ENCODE measurements at places on chromosomes 4 and X.

- DNase-seq, result no peak
These were observed 336.4 kb upstream of the RASGEF1B start for GRCh38 chr4:81808011-81808672.

DNA sequence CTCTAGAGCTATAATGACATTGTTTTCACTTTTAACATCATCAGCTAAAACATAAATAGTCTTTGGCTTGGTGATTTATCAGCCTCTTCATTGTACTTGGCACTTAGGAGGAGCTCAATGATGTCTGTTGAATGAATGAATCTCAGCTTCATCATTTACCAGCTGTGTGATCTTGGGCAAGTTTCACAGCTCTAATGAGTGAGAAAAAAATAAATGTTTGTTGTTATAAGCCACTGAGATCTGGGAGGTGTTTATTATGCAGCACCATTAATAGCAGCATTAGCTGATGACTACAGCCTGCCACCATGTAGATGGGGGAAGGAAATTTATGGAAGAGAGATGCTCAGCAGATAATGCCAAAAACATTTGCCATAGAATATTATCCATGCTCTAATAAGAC lies 63.6 kb upstream of the C1QTNF7 start:
- DNase-seq, result no peak

DNA sequence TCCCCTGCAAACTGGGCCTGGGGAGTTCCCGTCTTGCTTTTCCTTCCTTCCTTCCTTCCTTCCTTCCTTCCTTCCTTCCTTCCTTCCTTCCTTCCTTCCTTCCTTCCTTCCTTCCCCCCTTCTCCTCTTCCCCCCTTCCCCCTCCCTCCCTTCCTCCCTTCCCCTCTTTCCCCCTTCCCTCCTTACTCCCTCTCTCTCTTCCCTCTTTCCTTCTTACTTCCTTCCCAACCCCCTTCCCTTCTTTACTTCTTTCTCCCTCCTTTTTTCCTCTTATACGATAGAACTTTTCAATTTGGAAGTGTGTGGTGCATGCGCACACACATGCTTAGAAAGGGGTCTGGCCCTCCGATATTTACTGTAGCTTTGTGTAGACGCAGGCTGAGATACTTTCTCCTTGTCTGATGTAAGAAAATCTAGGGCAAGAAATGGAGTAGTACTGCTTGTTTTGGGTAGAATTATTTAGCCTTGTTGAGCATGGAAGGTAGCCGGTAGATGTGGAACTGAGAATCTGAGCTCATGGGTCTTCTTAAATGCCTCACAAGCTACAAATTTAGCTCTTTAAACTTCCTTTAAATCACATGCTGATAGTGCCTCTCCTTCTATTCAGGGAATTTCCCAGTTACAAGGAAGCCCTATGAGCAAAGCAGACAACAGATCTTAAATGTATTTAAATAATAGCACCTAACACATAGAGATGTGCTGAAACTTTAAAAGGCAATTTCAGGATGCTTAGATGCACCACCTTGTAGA lies 189.6 kb downstream of the GPAT3 start:
- no peak for DNase-seq

GRCh38 chr4:23686169-23686897 lies 203.5 kb downstream of the PPARGC1A start:
- DNase-seq, result no peak

GRCh38 chr4:15344041-15344440 lies 83.8 kb upstream of the C1QTNF7 start:
- peak; percentile 6 for DNase-seq

DNA sequence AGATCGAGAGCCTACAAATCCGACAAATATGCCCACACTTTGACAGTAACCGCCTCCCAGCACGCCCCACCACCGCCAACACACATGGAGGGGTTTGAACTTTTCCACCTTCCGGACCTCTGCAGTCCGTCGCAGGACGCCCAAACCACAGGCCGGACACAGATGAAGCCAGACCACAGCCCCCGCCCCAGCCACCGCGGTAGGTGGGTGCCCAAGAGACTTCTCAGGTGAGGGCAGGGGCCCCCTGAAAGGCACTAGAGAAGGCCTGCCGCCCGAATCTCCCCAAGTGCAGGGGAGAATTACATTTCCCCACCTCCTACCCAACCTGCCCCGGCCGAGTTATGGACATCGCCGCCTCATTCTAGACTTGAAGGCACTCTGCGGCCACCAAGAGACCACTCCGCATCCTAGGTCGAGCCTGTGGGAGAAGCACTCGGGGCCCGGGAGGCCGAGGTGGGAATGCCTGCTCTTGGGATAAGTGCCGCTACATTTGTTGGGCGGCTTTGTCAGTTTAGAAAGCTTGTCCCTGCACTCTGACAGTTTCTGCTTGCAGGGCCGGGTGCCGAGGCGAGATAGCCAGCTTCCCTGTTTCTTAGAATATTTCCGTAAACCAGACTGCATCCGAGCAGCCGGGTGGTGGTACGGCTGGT lies 21.5 kb downstream of the HAND2 start:
- DNase-seq, result no peak

- DNase-seq, result no peak
These were observed 185.7 kb upstream of the ZCCHC13 start for GRCh38 chrX:74117962-74118902.

DNA sequence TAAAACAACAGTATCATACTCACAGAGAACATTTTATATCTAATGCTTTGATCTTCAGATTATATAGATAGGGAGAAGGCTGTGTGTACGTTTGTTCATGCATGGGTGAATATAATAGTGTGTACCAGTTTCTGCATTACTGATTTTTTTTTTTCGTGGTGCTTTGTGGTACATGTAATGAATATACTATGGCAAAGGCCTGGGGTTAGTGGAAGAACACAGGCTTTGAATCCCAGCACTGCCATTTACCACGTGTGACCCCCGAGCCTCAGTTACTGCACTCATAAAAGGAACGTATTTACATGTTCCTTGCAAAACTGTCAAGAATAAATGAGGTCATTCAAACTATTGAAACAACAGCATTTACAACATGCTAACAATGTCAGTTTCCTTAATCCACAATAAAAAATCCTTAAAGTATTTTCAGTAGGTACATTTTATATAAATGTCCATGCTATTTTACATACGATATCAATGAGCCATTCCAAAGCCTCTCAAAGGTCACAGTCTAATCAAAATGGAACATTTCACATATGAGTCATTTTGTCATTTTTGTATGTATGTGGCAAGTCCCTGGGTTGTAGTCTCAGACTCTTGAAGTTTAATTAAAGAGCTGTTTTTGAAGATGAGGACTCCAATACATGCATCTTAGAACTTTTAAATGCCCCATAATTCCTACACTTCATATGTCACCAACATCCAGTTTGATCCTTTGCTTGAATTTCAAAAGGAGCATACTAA lies 242.8 kb downstream of the PPP3CA start:
- DNase-seq, result no peak

GRCh38 chr4:3168029-3168428 lies 80.9 kb upstream of the MSANTD1 start:
- no peak for DNase-seq

GRCh38 chr4:42845586-42845985 lies 46.9 kb upstream of the GRXCR1 start:
- DNase-seq, result no peak

DNA sequence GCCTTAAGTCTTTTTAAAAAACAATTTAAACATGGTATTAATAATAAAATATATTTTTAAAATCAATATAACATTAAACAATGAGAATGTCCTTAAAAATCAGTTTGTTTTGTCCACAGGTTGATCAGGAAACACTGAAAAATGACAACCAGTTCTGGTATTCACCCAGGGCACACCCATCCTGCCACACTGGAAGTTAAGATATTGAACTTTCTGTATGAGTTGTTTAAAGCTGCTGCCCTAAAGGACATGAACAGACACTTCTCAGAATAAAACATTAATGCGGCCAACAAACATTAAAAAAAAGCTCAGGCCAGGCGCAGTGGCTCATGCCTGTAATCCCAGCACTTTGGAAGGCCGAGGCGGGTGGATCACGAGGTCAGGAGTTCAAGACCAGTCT lies 15.0 kb upstream of the HOPX start:
- DNase-seq, result no peak

- no peak for DNase-seq
These were observed 112.3 kb upstream of the GALNT7 start for GRCh38 chr4:173056271-173056670.

- peak; percentile 26 for DNase-seq
These were observed 6.4 kb upstream of the ZNF674 start for GRCh38 chrX:46551494-46552128.

GRCh38 chrX:18983666-18984380 lies at the start of gene PHKA2:
Gene PHKA2, minus strand, starts transcription at chrX:18984114. Its CDS starts 182 bp downstream, at chrX:18983932.
- DNase-seq, result peak; percentile 3

DNA sequence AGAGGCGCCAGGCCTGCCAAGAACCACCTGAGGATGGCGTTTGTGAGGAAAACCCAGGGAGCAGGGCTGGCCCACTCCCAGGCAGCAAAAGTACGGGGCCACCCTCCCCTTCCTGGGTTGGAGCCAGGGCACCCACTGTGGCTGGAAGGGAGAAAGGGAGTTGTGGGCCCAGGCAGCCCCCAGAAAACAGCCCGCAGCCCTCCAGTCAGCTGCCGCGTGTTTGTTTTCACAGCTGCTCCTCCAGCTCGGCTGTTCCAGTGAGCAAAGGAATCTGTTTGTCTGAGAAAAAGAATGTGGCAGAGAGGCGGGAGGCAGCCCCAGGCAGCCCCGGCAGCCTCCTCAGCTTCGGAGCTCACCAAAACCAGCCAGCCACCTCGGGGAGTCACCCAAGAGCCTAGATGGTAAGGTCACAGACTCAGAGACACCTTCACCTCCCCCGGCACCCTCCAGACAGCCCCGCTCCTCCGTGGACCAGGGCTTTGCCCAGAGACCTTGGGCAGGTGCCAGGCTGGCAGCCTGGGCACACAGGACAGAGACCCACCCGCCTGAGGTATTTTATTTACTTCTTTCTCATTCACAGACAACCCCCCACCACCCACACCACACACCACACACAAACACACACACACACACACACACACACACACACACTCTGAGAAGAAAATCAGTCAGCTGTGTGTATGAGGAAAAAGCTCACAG lies 338.1 kb downstream of the BCOR start:
- DNase-seq, result peak; percentile 46

GRCh38 chr4:88027611-88028608 lies 20.5 kb downstream of the PKD2 start:
- no peak for DNase-seq

DNA sequence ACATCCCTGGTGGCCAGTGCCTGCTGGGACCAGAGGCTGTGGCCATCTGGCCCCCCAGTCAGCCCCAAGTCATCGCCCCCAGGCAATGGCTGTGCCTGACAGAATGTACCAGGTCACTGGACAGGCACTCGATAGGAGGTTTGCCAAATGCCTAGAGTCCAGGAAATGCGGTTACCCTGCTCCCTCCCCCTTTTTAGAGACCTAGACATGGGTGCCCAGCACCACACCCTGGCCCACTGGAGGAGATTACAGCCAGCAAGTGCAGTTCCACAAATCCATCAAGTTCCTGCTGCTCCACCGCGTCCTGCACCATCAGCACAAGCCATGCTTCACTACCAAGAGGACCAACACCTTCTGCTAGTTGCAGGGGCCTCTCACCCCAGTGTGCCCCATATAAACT lies 16.2 kb upstream of the ZFX start:
- no peak for DNase-seq
